KG1 (cell line): ENCODE measurements at places on chromosomes 6 and 20.

DNA sequence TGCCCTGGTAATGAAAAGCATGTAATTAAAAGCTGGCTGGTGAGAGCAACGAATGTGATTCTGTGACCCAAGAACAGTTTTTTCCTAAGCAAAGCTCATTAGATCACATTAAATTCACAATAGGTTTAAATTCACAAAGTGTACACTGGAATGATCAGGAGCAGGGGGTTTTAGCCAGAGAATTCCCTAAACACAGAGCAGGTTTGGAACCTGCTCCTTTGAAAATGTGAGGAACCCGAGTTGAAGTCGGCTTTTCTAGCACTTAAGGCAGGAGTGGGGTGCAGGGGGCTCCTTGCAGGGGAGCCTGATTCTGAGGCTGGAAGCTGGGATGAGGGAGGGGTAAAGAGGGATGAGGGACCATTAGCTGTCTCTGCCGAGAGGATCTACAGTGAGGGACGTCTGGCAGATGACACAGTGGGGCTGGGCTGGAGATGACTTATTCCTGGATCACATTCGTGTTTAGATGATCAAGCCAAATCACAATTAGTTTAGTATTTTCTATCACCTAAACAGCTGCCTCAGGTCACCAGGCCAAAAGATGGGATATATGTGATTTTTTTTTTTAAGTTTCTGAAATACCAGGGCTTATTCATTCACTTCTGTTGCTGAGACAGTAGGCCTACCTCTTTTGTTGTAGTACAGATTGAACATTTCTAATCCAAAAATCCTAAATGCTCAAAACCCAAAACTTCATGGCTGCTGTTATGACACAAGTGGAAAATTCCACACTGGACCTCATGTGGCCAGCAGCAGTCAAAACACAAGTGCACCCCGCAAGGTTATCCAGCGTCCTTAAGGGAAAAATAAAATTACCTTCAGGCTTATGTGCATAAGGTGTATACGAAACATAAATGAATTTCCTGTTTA, 93.1 kb upstream of the HIVEP1 start:
- no peak for DNase-seq

- no peak for DNase-seq
Observed at GRCh38 chr6:34178357-34179105, 32.6 kb upstream of the GRM4 start.

DNA sequence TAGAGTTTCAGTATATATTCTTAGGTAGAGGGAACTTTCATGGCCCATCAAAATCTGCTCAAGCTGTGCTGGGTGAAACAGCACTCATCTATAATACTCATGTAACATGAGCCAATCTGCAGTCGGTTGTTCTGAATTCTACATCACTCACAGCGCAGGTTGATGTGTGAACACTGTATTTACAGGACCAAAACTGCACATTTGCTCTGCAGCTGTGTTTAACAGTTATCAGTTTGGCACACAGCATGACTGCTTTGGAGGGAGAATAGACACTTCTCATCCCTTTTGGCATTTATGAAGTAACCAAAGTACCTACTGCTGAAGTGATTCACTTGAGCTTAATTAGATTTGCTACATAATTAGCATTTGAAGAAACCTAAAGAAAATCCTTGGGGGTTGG, 225.1 kb downstream of the BCKDHB start:
- DNase-seq = no peak

DNA sequence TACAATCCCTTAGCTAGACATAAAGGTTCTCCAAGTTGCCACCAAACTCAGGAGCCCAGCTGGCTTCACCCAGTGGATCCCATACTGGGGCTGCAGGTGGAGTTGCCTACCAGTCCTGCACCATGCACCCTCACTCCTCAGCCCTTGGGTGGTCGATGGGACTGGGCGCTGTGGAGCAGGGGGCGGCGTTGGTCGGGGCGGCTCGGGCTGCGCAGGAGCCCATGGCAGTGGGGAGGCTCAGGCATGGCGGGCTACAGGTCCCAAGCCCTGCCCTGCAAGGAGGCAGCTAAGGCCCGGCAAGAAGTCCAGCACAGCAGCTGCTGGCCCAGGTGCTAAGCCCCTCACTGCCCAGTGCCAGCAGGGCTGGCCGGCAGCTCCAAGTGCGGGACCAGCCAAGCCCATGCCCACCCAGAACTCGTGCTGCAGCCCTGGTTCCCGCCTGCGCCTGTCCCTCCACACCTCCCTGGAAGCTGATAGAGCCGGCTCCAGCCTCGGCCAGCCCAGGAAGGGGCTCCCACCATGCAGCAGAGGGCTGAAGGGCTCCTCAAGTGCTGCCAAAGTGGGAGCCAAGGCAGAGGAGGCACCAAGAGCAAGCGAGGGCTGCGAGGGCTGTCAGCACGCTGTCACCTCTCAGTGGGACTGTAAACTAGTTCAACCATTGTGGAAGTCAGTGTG, 912.1 kb downstream of the PHF3 start:
- no peak for DNase-seq

- no peak for DNase-seq
Observed at GRCh38 chr6:67009818-67010217, 1302.8 kb upstream of the EYS start.

DNA sequence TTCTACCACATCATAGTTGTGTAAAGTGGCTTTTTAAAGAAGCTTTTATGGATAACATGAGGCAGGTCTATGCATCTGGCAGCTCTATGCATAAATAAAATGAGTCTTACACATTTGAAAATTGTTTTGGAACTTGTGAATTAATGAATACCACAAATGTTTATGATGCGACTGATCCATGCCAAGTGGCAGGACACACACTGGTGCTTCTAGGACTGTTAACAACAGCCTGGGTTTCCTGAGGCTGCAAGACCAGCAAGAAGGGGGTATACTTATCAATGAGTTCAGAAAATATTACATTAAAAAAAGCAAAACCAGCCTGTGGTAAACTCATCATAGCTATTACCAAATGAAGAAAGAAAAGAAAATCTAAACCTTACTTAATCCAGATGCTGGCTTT, 212.9 kb upstream of the PDE10A start:
- no peak for DNase-seq
